ENCODE measurements at places on chromosomes 1 and 21.
A peak's percentile ranks its signal among the peaks of the same experiment; 100 is the strongest.

DNA sequence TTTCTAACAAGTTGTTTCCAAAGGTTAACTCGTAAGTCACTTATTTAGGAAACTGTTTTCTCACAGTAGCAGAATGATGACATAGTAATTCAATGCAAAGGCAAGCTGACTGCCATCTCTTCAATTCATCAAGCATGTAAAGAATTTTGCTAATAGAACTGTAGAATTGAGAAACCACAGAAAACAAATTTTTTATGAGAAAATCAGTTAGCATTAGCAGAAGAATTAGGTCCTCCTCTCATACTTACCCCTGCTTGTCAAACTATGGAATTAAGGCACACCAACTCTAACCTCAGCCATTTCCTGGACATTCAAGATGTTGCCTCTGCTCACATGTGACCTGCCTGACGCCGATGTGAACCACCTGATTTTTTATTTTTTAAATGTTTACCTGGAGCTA lies 115.2 kb downstream of the LRRC40 start:
- no peak for DNase-seq

- DNase-seq, result no peak
Observed at GRCh38 chr1:78145105-78145580, 99.4 kb downstream of the GIPC2 start.

DNA sequence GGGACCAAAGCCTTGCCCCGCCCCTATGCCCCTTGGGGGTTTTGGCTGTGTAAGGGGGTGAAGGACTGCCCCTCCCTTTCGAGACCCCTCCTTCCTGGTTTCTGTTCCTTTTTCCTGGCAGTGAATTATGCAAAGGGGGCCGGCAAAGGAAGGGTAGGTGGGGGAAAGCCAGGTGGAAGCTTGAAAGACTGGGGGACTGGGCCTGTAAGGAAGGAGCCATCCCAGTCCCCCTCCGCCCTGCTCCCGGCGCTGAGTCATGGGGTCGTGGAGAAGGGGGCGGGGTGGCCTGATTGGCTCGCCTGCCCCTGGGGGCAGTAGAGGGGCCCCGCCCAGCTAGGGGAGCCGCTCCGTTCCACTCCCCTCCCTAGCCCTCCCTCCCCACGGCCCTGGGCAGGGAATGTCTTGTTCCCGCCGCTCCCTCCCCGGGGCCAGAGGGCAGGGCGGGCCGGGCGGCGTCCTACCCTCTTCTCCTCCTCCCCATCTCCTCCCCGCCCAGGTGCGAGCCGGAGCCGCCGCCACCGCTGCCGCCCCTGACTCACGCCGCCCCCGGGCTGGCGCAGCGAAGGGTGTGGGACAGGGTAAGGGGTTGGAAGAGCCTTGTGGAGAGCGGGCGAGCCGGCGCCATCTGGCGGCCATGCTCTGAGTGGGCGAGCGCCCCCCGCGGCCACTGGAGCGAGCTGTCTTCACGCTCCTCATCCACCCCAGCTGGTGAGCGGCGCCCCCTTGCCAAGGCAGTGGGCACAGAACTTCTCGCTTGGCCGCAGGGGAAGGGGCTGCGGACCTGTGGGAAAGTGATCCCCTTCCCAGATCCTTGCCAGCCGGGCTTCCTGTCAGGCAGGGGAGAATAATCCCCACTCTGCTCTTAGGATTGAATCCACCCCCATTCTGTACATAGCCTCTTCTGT lies 14.7 kb downstream of the ZBTB7B start:
- DNase-seq, result peak; percentile 96

- no peak for DNase-seq
Observed at GRCh38 chr1:100350787-100351094, 1.6 kb upstream of the CDC14A start.

DNA sequence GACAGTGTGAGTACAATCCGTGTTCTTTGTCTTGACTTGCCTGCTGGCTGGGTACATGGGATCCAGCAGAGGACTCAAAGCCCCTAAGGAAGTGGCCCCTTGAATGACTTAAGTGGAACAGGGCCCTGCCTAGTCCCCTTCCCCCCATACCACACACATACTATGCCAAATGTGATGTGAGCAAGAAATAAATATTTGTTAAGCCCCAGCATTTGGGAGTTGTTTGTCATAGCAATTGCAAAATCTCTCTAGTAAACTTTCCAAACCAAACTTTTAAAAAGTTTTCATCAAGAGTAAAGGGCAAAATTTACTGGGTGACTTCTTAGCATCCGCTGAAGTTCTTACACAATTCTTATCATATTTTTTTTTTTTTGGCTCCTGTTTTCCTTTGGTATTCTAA lies 32.5 kb upstream of the CACHD1 start:
- DNase-seq, result no peak

DNA sequence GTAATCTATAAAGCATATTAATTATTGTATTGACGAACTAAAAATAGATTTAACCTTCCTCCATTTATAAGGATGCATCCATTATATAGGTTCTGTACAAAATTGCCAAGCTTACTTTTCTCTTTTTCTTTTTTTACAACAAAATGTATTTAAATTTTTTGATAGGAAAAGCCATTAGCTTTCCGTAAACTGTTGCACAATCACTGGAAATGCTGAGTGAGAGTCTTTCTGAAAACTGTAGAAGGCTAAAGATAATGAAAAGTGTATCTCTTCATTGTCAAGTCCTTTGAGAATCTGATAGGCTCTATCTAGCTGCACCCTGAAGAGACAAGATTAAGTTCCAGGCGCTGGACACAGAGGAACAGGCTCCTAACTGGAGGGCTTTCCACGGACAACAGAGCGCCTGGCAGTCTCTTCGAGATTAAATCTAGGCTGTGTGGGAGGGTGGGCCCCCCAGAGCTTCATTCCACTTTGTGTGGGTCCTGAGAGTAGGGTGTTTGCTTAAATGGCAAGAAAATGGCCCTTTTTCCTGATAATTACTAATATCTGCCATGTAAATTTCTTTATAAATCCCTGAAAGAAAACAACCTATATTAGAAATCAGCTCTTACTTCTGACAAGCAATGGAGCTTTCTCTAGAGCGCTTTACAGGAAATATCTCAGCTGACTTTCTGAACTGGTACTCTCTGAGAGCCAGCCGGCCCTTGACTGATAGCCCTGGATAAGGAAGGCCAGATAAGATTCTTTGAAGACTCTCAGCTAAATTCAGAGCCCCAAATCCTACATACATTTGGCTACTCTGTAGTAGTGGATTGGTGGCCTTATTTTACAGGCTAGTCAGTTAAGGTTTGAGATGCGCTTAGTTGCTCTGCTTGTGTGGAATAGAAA lies 108.3 kb downstream of the FMN2 start:
- no peak for DNase-seq

- DNase-seq, result no peak
Observed at GRCh38 chr1:244768804-244769203, 66.7 kb upstream of the COX20 start.

DNA sequence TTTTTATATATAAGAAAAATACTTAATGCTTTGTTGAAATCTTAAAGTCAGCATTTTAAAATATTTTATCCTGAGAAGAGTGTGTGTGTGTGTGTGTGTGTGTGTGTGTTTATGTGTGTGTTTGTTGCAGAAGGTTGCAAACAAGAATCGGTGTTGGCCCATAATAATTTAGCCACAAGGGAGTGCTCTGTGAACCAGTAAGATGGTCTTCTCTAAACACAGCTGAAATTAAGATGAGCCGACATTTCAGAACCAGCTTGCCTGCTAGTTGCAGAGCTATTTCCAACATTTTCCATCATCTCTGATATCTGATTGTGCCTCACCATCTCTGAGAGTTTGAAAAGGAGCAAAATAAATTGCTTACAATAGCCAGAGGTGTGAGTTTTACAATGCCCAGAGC lies 158.8 kb upstream of the SGIP1 start:
- DNase-seq, result no peak

- no peak for DNase-seq
Observed at GRCh38 chr1:150805899-150806298, 2.2 kb downstream of the CTSK start.

DNA sequence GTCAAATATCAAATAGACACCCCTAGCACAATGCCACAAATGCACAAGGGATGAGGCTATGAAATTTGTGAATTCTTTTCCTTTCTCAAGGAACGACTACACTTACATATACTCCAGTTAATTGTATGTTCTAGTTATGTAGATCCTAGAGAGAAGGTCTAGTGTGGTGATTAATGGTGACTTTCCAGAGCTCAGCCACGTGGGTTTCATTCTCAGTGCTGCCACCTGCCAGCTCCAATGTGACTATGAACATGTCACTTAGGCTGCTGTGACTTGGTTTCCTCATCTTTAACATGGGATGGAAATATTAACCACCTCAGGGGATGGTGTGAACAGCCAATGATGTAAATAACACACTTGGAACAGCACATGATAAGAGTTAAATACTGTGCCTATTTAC lies 138.3 kb downstream of the APP start:
- DNase-seq, result no peak

- DNase-seq, result no peak
Observed at GRCh38 chr1:63898428-63899196, 124.8 kb downstream of the ROR1 start.

DNA sequence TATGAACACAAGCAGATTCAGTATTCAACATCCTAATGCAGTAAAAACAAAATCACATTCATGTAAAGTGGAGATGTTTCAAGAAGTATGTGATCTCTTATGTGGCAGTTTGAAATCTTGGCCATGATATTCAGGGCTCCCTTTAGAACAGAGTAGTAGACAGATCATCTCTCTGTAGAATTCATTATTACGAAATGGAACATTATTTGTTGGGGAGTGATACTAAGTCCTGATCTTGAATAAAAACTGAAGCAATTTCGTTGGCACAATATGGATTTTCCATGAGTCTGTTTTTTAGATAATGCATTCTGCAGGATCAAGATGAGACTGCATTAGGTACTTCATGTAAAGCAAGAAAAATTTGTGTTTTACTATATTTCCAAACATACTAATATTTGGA lies 264.4 kb upstream of the NRIP1 start:
- no peak for DNase-seq

DNA sequence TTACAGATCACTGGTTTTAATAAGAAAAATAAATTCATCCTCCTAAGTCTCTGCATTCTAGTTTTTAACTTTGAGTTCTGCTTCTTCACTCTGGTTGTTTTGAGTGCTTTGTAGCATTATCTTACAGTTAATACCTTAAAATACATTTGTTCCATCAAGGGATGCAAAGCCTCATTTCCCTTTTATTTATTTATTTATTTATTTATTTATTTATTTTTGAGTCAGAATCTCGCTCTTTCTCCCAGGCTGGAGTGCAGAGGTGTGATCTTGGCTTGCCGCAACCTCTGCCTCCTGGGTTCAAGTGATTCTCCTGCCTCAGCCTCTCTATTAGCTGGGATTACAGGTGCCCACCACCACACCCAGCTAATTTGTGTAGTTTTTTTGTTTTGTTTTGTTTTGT lies 147.8 kb downstream of the ZNF326 start:
- DNase-seq, result no peak

DNA sequence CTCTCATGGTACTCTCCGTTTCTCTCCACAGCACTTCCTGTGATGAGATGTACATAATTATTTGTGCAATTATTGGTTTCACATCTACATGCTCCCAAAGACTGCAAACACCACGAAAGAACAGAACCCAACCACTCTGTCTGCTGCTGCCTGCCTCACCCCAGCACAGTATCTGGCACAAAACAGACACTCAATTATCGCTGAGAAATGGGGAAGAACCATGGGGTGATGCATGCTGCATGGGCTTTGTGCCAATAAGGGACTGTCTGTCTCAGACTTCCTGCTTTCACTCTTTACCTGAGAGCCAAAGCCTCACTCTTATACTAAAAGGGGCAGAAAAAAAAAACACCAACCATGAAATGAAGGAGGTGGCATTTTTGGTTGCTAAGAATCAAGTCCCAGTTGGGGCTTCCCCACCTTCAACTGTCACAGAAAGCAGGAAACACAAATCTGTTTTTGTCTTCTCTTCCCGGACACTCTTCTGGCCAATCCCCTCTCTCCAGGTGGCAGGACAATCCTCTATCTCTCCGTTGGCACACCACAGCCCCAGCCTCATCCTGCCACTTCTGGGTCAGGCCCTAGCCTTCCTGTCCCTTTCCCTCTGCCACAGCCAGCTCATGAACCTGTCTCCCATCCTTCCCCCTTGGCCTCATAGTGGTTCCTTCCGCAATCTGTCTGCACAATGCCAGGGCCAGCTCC lies 82.0 kb downstream of the TGFBR3 start:
- DNase-seq, result no peak

GRCh38 chr1:3431266-3431665 lies 23.2 kb upstream of the ARHGEF16 start:
- no peak for DNase-seq

- DNase-seq, result peak; percentile 82
Observed at GRCh38 chr1:23444104-23444533, 19.6 kb upstream of the TCEA3 start.

DNA sequence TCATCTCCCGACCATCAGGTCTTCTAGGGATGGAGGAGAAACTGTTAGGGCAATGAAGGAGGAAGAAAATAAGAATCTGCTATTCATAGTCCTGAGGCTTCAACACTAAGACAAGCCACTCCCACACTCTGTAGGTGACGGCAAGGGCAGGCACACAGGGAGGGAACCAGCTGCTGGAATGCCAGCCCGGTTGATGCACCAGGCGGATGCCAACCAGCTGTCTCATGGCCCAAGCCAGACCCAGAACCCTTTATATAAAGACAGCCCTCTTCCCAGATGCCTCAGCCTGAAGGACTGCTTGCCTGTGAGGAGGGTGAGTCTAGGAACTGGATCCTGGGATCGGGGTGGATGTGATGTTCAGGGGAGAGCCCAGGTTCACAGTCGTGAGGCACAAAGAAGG lies at the start of gene KPRP:
Gene KPRP (plus strand): TSS at position 279 of the 400 bp plus-strand sequence. CDS start 1,564 bp downstream, outside the sequence.
- no peak for DNase-seq

GRCh38 chr1:192795916-192796618 lies 12.8 kb upstream of the RGS2 start:
- no peak for DNase-seq

GRCh38 chr1:153362187-153362775 lies 4.6 kb downstream of the S100A9 start:
- DNase-seq, result peak; percentile 22

DNA sequence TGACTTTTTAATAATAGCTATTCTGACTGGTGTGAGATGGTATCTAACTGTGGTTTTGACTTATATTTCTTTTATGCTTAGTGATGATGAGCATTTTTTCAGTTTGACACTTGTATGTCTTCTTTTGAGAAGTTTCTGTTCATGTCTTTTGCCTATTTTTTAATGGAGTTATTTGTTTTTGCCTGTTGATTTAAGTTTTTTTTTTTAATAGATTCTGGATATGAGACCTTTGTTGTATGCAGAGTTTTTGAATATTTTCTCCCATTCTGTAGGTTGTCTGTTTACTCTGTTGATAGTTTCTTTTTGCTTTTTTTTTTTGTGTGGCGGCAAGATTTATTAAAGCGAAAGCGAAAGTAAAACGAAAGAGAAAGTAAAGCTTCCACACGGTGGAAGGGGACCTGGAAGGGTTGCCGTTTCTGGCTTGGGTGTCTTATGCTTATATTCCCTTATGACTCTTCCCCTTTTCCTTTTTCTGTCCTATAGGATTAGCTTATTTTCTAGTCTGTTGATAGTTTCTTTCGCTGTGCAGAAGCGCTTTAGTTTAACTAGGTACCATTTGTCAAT lies 67.6 kb downstream of the TBX19 start:
- no peak for DNase-seq

Measured in ascending aorta (tissue), 2 donors.